ENCODE measurements at places on chromosomes 7 and 10.

GRCh38 chr7:144523621-144524020 is 120.1 kb upstream of the NOBOX start:
- no peak for DNase-seq

- peak; percentile 41 for DNase-seq
Observed at GRCh38 chr7:151168003-151168786, 701 bp upstream of the GBX1 start.

DNA sequence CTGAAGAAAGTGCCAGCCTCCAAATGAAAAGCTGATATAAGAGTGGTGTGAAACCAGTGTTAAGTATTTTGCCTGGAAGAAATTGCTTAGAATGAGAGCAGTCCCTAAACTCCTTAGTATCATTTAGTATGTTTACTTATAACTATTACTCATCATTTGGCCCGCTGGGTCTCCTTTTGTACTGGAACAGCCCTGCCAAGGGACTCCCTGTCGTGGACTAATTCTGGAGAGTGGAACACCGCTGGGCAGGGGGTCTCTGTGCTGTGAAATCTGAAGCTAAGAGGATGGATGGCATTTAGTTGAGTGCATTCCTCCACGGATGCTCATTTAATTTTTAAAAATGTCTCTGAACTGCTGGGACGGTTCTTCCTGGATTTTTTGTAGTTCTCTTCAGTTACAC is 889.9 kb upstream of the C7orf33 start:
- no peak for DNase-seq

DNA sequence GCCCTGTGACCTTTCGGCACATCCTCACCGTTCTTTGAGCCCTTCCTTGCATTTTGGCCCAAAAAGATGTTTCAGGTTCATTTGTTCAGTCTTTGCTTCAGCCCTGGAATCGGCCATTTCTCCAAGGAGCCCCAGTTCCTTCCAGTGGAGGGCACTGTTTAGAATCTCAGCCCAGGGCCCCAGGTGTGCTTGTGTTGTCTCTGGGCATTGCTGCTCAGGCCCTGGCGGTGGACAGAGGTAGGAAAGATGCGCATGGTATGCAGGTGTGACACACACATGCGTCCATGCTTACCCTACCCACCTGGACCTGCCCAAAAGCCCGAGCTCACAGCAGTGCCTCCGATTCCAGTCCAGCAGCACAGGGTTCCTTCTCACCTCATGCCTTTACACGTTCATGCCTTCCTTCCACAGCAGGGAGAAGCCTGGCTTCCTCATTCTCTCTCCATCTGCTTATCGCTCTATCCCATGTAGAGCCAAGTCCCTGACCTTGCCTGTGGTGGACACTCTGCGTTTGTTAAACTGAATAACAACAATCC is 70.6 kb downstream of the LHPP start:
- DNase-seq, result no peak

GRCh38 chr7:157975401-157976372 is 611.9 kb downstream of the PTPRN2 start:
- no peak for DNase-seq

DNA sequence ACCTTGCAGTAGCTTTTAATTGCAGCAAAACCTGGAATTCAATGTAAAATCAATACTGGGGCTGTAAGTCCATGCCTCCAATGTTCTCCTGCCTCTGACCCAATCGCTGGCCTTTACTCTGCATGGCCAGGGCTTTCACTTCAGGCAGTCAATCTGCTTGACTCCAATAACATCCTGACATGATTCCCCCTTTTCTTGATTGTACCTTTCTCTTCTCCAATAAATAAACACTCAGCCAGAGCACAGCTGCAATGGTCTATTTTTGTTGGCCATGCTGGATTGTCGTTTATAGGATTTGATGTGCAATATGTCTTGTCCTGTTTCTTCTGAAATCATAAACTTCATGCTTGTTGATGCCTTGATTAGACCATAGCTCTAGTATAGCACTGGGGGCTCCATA is 97.8 kb upstream of the COL1A2 start:
- no peak for DNase-seq

- no peak for DNase-seq
Observed at GRCh38 chr10:4216726-4217125, 431.7 kb upstream of the KLF6 start.

GRCh38 chr7:40966693-40967092 is 736.2 kb downstream of the INHBA start:
- DNase-seq, result no peak

- DNase-seq, result no peak
Observed at GRCh38 chr10:5840314-5841307, 27.4 kb upstream of the GDI2 start.

DNA sequence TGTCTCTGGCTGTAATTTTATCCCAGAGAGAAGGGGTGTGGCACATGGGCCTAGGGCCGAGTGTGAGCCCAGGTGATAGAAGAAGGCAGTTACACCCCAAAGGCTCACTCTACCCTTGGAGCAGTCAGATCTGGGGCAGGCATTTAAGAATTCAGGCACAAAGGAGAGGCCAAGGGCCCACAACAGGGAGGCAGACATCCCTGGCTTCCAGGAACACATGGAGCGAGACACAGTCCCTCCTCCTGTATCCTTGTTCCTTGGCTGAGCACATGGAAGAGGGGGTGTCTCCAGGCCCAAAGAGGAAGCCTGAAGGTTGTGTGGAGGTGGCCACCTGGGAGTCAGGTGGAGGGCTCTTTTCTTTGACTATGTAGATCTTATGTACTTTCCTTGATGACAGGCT is 286.2 kb downstream of the RPS24 start:
- DNase-seq, result no peak

DNA sequence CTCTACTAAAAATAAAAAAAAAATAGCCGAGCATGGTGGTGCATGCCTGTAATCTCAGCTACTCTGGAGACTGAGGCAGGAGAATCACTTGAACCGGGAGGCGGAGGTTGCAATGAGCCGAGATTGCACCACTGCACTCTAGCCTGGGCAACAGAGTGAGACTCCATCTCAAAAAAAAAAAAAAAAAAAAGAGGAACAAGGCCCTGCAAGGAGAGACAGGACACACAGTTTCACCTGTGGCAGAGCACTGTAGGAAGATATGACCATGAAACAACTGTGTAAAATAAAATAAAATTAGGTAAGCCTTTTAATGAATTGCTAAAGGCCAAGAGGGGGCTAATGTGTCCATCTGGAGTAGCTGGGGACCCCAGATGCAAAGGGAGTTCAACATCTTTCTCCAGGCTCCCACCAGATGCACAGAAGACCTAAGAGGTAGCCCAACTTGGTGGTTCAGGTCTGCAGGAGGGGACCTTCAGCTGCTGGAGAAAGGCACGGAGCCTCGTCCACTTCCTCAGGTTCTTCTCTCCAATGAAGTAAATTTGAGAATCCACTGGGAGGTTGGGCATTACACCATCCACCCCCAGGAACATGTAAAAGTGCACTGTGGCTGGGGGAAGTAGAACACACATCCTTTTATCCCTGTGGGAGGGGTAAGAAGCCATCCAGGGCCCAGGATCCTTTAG is 12.7 kb downstream of the PPIF start:
- no peak for DNase-seq

- no peak for DNase-seq
Observed at GRCh38 chr10:63637901-63638327, 116.7 kb downstream of the REEP3 start.

GRCh38 chr10:102111276-102111675 is 8.9 kb downstream of the LDB1 start:
- DNase-seq, result no peak

GRCh38 chr10:89478739-89479654 is 56.4 kb downstream of the SLC16A12 start:
- DNase-seq, result no peak

GRCh38 chr7:85509476-85509875 is 322.6 kb upstream of the SEMA3D start:
- no peak for DNase-seq

DNA sequence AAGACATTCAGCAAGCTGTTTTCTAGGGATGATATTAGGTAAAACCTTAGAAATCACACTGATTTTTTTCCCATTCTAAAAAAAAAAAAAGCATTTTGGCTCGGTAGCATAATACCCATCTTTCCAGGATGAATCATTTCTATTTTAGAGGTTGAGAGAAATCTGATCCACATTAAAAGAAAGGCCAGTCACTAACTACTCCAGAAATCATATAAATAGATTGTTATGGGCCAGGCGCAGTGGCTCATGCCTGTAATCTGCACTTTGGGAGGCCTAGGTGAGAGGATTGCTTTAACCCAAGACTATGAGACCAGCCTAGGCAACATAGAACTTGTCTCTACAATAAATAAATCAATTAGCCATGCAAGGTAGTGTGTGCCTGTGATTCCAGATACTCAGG is 164.3 kb downstream of the BAMBI start:
- no peak for DNase-seq

DNA sequence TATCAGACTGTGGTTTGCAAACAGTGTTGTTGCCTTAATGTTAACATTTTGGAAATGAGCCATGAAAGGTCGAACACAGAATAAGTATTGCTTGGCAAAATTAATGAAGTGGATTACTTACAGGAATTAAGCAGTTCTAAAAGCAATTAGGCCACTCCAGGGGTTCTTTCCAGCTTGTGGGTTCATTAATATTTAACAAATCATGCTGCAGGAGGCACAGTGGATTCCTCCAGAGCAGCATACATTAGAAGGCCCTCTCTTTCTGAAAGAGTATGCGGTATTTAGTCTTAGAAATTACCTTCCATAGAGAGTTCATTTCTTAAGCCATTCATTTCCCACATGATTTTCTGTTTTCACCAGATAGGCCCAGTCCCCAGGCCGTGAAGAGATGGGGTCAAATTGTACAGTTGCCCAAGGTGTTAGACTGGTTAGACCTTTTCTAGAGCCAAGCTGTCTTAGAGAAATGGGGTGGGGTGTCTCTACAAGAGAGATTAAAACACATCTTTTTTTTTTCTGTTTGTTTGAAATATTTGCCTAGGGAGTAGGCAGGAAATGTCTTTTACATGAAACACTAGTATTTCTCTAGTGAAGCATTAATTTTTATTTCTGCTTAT is 40.0 kb upstream of the AGR3 start:
- no peak for DNase-seq

DNA sequence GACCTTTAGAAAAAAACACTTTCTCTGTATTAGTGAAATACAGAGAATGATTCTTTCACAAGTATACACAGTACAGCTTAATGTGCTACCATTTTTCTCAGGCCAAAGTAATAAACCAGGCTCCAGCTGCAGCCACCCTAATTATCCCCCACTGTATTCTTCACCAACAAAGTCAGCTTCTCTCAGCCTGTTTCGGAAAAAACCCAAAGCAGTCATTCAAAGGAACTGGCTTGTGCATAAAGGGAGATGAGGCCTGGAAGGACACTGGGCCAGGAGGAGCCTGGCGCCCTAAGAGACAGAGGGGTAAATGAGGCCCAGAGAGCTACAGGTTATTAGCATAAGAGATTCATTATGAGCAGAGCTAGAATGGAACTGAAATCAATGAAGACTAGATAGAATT is 9.2 kb downstream of the USP54 start:
- DNase-seq, result no peak

- no peak for DNase-seq
Observed at GRCh38 chr7:93980744-93981479, 23.2 kb downstream of the BET1 start.

GRCh38 chr10:91073286-91073979 is 147.0 kb upstream of the PCGF5 start:
- no peak for DNase-seq

GRCh38 chr7:38283107-38283506 is 9.7 kb upstream of the TARP start:
- DNase-seq, result no peak

- DNase-seq, result no peak
Observed at GRCh38 chr7:135761751-135762488, 13.3 kb upstream of the FAM180A start.

GRCh38 chr10:118107040-118107439 is 60.3 kb upstream of the RAB11FIP2 start:
- DNase-seq, result no peak

DNA sequence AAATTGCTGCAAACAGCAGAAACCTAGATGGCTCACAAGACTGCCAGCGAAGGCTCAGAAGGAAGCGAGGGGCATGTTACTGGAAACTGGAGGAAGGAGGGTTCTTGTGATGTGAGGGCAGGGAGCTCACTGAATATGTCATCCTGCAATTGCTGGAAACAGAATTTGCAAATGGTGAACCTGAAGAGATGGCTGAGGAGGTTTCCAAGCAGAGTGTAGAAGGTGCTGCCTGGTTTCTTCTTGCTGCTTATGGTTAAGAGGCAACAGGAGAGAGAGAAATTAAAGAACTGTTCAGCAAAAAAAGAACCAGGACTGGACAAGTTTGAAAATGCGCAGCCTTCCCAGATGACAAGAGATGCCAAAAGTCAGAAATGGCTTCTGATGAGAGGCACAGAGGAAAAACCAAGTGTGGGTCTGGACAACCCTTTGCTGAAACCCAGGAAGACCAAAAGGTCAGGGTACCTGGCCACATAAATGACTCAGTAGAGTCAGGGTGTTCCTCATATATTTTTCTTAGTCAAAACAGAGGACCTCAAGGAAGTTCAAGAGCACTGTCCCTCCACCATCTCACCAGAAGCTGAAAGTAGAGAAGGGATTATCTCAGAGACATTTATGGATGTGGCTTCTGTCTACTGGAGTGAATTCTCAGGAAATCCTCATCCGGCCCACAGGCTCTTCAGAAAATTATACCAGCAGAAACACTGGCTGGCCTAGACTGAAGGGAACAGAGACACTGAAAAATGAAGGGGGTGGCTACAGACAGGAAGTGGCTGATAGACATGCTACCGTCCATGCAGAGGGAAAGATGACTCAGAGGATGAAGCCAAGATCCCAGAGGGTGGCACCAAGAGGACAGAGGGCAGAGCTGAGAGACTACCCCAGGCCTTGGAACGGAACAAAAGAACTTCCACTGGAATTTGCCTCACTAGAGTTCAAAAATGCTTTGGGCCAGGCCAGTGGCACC is 10.1 kb downstream of the PAPOLB start:
- no peak for DNase-seq

DNA sequence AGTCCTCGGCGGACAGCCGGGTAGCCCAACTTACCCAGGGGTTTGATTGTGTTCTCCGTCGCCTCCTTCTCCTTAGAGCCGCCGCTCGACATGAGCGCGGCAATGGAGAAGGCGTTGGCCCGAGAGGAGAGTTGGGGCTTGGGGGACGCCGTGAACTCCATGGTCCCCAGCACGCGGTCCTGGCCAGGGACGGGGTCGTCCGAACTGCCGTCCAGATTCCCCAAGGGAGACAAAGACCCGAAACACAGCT is 515 bp downstream of the TBX20 start:
- no peak for DNase-seq

- DNase-seq, result no peak
Observed at GRCh38 chr10:20598590-20598989, 298.5 kb downstream of the NEBL start.

- DNase-seq, result no peak
Observed at GRCh38 chr7:151383638-151384351, 26.0 kb downstream of the WDR86 start.

DNA sequence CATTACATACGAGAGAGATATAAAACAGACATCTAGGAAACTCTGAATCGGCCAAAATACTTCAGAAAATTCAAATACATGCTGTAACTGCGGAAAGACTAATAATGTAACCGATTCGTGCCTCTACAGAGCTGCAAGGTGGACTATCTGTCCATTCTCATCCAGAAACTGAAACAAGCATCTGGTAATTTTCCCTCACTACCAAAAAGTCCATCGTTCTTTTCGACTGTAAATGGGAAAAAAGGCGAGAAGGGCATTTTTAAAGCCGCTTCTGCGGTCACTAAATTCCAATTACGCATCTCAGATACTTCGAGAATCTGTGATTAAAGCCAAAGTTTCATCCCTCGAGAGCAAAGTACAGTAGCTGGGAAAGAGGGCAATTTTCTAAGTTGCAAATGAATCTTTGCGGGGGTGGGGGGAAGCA is 1.3 kb downstream of the OGA start:
- DNase-seq, result no peak

GRCh38 chr10:120891365-120891764 is 40.2 kb downstream of the WDR11 start:
- DNase-seq, result no peak

- no peak for DNase-seq
Observed at GRCh38 chr10:59847326-59847725, 59.0 kb downstream of the CCDC6 start.

Data from stimulated activated naive CD4-positive, alpha-beta T cell treated with Interleukin-2 at 50 U/mL for 16 hours (primary cell).